ENCODE measurements at places on chromosomes 4 and X.

DNA sequence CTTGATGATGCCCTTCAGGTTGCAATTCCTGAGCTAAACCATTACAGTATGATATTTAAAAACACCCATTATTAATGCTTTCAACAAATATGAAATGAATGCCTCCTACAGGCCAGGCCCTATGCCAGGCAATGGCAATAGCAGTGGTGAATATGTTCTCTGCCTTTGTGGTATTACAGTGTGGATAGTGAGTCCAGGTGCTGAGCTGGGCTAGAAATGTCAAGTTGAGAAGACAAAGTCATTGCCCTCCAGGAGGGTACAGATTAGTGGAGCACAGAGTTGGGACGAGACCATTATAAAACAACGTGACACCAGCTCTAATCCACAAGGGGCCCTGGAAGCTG, 81.9 kb downstream of the RBM47 start:
- DNase-seq = no peak

GRCh38 chr4:100424376-100424775, 93.4 kb downstream of the EMCN start:
- DNase-seq = no peak

- no peak for DNase-seq
Observed at GRCh38 chr4:182932651-182933050, 15.5 kb upstream of the DCTD start.

- no peak for DNase-seq
Observed at GRCh38 chrX:10952619-10953018, 158.5 kb upstream of the HCCS start.

GRCh38 chr4:144646523-144647094, 653 bp downstream of the HHIP start:
- no peak for DNase-seq

DNA sequence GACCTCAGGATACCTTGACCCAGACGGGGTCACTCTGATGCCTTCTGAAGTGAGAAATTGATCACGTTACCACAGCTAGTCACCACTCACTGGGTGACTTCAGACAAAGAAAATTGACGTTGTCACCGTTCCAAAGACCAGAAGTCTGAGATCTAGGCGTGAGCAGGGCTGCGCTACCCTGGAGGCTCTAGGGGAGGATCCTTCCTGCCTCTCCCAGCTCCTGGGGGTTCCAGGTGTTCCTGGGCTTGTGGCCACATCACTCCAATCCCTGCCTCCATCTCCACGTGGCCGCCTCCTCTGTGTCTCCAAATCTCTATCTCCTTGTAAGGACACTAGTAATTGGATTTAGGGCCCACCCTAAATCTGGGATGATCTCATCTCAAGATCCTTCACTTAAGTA, 48.9 kb upstream of the CD99 start:
- no peak for DNase-seq

DNA sequence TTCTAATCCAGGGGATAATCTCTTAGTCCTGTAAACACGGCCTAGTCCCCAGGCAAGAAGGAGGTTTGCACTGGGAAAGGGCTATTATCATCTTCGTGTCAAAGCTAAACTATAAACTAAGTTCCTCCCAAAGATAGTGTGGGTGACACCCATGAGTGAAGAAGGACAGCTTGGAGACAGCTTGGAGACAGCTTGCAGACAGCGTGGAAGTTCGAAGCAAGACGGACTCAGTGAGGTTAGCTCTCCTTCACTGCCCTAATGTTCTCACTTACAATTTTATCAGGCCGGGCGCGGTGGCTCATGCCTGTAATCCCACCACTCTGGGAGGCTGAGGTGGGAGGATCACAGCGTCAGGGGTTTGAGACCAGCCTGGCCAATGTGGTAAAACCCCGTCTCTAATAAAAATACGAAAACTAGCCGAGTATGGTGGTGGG, 19.2 kb upstream of the PLCXD1 start:
- DNase-seq = no peak

- no peak for DNase-seq
Observed at GRCh38 chr4:1403177-1403583, 3.1 kb downstream of the NKX1-1 start.

DNA sequence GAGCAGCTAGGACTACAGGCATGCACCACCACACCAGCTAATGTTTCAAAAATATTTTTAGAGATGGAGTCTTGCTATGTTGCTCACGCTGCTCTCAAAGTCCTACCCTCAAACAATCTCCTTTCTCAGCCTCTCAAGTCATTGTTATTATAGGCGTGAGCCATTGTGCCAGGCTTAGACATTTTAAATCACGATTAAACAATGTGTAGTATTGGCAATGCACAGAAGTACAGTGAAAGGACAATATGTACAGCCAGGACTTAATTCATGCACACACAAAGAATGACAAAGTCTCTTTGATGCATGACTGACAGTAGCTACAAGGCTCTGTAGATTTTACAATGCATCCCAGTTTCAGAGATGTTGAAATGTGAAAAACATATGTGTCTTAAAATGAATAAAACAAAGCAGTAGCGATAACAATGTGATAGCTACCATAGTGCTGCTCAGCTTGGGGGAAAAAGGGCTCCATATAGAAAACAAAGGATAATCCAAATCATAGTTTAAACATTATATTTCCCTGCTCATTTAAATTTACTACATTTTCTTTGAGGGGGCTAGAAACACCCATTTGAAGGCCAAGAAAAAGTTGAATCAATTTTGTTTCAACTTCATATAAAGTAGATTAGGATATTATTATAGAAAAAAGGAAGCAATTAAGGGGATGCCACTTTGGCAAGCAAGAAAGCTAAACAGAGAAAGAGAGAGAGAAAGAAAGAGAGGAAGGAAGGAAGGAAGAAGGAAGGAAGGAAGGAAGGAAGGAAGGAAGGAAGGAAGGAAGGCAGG, 272.4 kb upstream of the SMIM31 start:
- DNase-seq = no peak

DNA sequence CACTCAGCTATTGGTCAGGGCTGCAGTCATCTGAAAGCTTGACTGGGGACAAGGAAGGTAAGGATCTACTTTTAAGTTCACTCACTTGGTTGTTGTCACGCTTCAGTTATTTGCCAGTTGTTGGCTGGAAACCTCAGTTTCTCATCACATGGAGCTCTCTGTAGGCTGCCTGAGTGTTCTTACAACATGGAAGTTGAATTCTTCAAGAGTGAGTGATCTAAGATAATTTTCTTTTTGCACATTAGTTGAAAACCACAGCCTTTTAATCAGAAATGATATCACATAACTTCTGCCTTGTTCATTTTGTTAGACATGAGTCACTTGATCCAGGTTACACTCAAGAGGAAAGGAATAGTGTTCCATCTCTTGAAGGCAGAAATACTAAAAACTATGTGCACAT, 552.7 kb downstream of the RAPGEF2 start:
- no peak for DNase-seq

GRCh38 chr4:1365271-1366178, 18.5 kb downstream of the UVSSA start:
- no peak for DNase-seq

DNA sequence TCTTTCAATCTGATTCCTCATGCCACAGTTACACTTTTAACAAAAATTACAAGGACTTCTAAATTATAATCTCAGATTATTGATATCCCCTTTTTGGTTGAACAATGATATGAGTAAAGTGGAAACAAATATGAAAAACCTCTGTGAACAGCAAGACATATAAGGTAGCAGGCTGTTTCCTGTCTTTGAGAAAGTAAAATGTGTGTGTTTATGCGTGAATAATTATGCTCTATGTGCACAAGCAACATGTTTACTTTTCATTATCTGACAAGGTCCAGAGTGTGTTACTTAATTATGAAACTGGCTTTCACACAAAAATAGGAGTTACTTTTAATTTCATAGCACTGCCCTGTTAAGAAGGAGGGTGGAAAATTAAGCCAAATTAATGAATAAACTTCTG, 43.1 kb downstream of the DDIT4L start:
- no peak for DNase-seq

GRCh38 chr4:52957835-52958631, 95.9 kb downstream of the RASL11B start:
- no peak for DNase-seq

DNA sequence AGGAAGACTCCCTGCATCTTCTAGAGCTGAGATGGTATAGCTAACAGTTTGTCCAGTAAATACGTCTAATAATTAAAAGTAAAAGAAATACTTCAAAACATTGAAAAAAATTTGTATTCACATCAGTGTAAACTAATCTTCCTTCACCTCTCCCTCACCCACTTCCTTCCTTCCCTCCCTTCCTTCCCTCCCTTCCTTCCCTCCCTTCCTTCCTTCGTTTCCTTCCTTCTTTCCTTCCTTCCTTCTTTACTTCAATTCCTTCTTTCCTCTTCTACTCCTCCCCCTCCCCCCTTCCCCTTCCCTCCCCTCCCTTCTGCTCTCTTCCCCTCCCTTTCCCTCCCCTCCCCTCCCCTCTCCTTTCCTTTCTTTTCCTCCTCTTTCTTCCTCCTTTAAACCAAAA, 103.7 kb downstream of the POU4F2 start:
- DNase-seq = no peak

GRCh38 chr4:152424396-152424795, 111.5 kb downstream of the FBXW7 start:
- DNase-seq = no peak

DNA sequence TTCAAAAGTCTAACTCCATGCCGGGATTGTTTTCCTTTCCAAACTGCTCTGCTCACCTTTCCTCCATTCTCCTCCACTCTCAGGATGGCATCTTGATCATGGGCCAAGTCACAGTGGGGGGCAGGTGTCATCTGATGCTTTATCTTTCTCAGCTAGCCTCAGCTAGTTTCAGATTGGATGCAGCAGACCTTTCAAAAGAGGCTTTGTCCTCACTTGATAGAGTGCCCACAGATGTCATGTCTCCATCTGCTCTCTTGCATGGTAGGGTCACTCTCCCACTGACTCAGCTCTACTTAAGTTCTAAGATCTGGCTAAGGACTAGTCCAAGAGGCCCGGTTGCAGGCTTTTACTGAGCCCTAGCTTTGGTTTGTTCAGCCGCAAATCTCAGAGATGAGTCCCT, 341.8 kb upstream of the GALNT7 start:
- no peak for DNase-seq

DNA sequence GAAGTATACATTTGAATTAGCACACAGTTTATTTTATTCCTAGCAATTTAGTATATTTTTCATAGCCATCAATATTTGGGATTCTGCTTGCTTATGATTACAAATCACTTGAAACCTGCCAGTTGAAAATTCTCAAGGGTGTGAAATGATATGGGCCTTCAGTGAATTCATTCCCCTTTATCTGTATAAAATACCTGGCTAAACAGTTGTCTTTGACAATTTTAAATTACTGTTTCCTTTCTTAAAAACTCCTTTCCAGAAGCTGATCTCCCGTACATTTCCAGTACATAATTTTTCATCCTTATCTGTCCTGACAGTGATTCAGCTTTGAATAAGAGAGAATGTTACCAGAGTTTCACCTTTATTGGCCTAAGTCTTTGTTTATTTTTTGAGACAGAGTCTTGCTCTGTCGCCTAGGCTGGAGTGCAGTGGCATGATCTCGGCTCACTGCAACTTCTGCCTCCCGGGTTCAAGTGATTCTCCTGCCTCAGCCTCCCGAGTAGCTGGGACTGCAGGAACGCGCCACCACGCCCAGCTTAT, 13.9 kb downstream of the ATP7A start:
- no peak for DNase-seq

GRCh38 chrX:45755703-45756102, 555.0 kb upstream of the DIPK2B start:
- no peak for DNase-seq

DNA sequence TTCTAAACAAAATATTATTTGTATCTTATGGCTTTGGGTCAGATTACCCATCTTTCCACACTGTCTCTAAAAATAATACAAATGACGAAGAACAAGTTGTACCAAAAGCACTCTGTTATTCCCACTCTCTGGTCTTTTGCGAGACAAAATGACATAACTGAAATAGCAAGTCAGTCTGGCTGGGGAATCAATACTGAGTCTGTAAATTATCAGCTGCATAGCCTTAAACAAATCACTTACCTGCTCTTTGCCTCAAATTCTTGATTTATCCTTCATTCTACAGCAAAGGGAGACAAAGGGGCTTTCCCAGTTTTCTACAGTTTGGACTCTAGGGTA, 40.9 kb downstream of the SOWAHB start:
- DNase-seq = no peak

- no peak for DNase-seq
Observed at GRCh38 chr4:142913034-142913433, 66.9 kb upstream of the INPP4B start.

DNA sequence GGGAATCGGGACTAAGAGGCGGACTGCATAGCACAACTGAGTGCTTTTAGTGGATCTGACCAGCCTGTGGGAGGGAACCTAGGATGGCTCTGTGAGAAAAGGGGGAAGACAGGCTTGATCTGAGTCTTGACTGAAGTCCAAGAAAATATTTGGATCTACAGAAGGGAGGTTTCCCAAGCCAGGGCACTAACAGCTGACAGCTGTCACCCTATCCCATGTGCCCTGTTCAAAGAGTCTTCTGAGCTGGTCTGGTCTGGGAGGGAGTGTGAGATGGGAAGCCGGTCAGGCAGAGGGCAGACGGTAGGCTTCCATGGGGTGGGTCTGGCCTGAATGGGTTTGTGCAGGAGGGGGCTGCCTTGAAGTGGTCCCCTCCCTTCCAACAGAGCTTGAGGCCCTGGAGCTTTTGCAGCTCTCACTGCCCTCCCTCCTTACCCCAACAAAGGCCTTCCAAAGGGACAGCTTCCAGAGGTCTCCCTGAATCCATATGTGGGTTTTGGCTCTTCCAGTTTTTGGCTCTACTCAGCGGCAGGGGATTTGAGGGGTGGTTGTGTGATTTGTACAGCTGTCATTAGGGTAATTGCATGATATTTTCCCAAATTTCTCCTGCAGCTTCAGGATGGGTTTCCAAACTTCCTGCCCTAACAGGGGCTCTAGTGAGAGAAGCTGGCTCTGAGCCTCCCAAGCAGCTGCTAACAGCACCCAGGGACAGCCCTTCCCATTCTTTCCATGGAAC, 643.7 kb downstream of the BCOR start:
- DNase-seq = no peak

DNA sequence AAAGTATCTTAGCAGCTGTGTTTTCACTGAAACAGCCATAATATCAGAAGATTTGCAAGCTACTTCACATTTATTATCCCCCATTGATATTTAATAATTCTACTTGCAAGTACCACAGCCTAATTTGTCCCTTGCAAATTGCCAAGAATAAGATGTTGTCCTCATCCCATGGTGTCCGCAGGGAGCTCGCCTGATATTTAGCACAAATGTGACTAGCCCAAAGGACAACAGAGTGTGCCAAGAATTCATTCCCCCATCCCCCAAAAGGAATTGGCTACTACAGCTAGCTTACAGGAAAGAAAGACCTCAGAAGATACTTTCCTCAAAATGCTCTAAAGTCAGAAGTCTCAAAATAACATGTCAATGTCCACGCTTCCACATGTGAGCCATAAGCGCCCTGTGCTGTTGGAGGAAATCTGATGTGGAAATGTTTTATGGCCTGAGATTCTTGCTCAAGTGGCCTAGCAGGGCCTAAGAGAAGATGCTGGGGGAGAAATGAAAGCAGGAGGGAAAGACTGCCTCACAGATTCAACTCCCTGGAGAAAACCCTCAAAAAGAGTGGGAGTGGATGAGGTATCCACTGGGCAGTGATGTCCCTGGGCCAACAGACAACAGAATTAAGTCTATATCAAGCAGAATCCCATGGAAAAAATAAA, 111.4 kb downstream of the SH3KBP1 start:
- DNase-seq = no peak

- no peak for DNase-seq
Observed at GRCh38 chr4:124931050-124931449, 218.5 kb upstream of the ANKRD50 start.

Data from T-helper 22 cell (primary cell).